ENCODE measurements at places on chromosomes 6 and 20. TPM values are rescaled to one million over a fixed set of nuclear protein-coding genes. Genes with fewer than 3 reads are reported as not detected.
A peak's percentile ranks its signal among the peaks of the same experiment; 100 is the strongest.

IRF4 gene
- total RNA-seq = 32.8 TPM

GRCh38 chr6:125231574-125232343 is 70.0 kb downstream of the HDDC2 start:
- H3K27me3 ChIP-seq = peaks cover 6% of the 10 kb centered on the region
- H3K4me1 ChIP-seq = no peaks in the 10 kb centered on the region
- no peak for DNase-seq
- H3K36me3 ChIP-seq = no peaks in the 10 kb centered on the region

HUS1B gene
- total RNA-seq = 4.5 TPM

DNA sequence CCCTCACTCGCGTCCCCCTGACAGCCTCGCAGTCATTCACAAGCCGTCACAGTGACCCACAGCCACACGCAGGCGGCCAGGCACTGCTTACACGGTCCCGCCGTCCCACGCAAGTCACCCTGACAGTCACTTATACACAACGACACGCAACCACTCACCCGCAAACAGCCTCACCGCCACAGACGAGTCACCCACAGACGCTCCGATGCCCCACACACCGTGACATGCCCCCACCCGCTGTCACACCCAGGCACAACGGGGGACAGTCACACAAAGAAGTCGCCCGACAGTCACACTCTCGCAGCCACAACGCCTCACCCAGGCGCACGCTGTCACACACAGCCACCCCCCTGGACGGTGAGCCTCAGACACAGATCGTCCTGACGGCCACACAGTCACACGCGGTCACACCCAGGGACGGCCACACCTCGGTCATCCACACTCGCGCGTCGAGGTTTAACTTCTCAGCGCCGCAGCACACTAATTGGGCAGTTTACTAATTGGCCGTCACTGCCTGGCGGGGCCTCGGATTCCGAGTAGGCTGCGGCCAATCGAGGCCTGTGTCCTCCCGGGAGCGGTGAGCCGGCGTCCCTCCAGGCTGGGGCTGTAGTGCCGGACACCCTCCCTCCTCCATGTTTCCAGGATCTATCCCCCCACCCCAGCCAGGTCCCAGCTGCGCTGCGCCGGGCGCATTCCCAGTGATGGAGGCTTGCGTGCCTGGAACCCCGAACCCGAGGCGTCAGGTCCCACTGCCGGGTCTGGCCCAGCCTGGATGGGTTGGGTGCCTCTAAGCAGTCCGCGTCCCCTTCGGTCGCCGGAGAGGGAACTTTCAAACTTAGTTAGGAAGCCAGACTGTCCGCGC is 790 bp downstream of the TOX2 start:
- peak overlapping the region; percentile 96 for H3K4me3 ChIP-seq
- peak overlapping the region; percentile 86 for H3K27ac ChIP-seq
- peaks cover 5% of the 10 kb centered on the region for H3K36me3 ChIP-seq
- H3K4me1 ChIP-seq = peaks cover 18% of the 10 kb centered on the region

- H3K4me3 ChIP-seq = no peak overlapping the region
- no peaks in the 10 kb centered on the region for H3K27me3 ChIP-seq
- H3K27ac ChIP-seq = no peak overlapping the region
- H3K36me3 ChIP-seq = no peaks in the 10 kb centered on the region
- no peak for DNase-seq
Observed at GRCh38 chr6:149852180-149852579, 12.0 kb downstream of the LRP11 start.

NEDD9 gene
- 64.9 TPM for total RNA-seq

GRCh38 chr20:15098351-15098750 is 760.9 kb upstream of the FLRT3 start:
- H3K27ac ChIP-seq = no peak overlapping the region
- DNase-seq = no peak
- no peaks in the 10 kb centered on the region for H3K4me1 ChIP-seq
- no peaks in the 10 kb centered on the region for H3K36me3 ChIP-seq

DNA sequence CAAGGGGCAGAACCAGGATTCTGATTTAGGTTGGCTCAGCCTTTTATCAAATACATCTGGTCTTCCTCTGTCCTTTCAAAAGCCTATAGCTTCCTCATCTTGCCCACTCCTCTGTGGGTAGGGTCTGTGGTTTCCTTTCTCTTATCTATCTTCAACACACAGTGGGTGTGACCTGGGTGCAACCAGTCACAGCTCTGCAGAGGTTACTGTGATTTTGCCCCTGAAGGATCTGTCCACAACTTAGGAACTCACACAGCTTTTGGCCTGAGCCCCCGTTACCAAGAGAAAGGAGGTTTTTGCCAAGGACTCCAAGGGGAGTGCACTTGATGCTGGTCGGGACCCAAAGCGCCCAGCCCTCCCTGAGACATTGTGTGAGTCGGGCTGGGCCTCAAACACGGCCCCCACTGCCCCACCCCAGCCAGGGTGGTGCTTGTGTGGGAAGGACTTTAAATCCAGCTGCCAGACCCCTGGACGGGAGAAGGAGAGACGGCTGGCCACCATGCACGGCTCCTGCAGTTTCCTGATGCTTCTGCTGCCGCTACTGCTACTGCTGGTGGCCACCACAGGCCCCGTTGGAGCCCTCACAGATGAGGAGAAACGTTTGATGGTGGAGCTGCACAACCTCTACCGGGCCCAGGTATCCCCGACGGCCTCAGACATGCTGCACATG is at the start of gene PI16:
PI16 (plus strand) TSS at position 477 of the 670 bp plus-strand sequence; CDS start at position 500, 23 bp downstream.
- DNase-seq = no peak
- peaks cover 51% of the 10 kb centered on the region for H3K4me1 ChIP-seq
- peaks cover 2% of the 10 kb centered on the region for H3K36me3 ChIP-seq
- peak within 1 kb of the TSS; percentile 94 for H3K4me3 ChIP-seq
- no peaks in the 10 kb centered on the region for H3K27me3 ChIP-seq

DNA sequence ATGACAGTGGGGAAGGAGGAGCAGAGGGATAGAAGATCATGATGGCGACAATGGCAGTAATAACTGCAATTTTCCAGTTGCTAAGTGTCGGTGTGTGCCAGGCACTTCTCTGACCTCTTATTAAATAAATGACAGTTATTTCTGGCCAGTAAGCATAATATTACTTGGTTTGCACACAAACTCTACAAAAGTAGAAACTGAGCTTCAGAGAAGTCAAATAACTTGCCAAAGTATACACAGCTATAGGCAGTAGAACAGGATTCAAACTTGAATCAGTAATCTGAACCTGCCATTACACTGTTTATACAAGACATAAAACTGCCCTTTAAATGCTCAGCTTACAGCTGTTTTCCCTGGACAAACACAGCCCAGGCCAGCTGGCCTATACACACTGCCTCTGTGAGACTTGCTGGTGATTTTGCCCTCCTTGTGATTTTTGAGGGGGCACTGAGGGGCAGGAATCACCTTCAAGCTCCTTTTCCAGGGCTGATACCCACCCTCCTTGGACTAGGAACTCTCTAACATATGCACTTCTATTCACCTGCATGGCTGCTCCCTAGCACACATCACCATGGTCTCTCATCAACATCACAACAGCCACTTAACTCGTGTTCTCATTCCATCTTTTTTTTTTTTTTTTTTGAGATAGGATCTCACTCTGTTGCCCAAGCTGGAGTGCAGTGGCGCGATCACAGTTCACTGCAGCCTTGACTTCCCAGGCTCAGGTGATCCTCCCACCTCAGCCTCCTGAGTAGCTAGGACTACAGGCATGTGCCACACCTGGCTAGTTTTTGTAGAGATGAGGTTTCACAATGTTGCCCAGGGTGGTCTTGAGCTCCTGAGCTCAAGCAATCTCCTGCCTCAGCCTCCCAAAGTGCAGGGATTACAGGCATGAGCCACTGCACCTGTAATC is 63.6 kb downstream of the SLC23A2 start:
- H3K4me1 ChIP-seq = peaks cover 17% of the 10 kb centered on the region
- H3K27me3 ChIP-seq = no peaks in the 10 kb centered on the region
- no peak overlapping the region for H3K4me3 ChIP-seq
- no peak overlapping the region for H3K27ac ChIP-seq

DNA sequence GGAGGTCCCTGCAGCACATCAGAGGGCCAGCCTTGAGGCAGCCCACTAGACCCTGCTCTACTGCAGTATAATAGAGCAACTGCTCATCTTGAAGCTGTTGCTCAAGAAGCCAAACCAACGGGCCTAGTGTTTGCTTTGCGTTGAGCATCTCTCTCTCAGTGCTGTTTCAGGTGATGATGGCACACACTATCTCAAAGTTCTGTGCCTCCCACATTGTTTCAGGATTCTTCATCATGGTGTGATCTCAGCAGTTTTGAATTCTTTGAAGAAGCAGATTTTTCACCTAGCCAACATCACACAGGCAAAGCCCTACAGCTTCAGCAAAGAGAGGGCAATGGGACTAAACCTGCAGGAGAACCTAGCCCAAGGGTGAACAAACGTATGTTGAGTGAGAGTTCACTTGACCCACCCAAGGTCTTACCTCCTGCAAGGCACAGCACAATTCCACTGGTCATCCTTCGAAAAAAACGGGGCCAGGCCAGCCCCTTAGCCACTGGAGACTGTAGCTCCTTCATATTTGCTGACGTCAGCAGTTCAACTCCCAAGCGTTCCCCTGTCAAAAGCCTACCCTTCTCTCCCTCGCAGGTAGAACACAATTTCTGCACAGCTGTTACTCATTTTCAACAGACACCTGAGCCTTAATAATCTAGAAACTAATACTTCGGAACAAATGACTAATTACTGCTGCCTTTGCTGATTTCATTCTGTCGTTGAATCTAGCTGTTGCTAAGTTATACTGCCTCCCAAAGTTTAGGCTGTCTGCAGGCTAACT is 15.8 kb downstream of the MYB start:
- no peak for DNase-seq
- peaks cover 2% of the 10 kb centered on the region for H3K36me3 ChIP-seq
- H3K4me1 ChIP-seq = peaks cover 10% of the 10 kb centered on the region

- no peaks in the 10 kb centered on the region for H3K27me3 ChIP-seq
- no peak for DNase-seq
- H3K36me3 ChIP-seq = no peaks in the 10 kb centered on the region
- no peak overlapping the region for H3K4me3 ChIP-seq
- H3K4me1 ChIP-seq = no peaks in the 10 kb centered on the region
- no peak overlapping the region for H3K27ac ChIP-seq
Observed at GRCh38 chr20:9147547-9148024, 78.7 kb downstream of the PLCB4 start.

GRCh38 chr6:154683756-154684523 is 49.3 kb upstream of the SCAF8 start:
- no peaks in the 10 kb centered on the region for H3K27me3 ChIP-seq
- H3K27ac ChIP-seq = peak overlapping the region; percentile 82
- peaks cover 9% of the 10 kb centered on the region for H3K4me1 ChIP-seq
- no peaks in the 10 kb centered on the region for H3K36me3 ChIP-seq

AK9 gene
- 5.3 TPM for total RNA-seq

TFAP2D gene
- not detected for total RNA-seq

HLA-DQA2 gene
- total RNA-seq = 3.4 TPM
